Cardiac ventricle fibroblast (primary cell): ENCODE measurements at places on chromosomes 4 and X. TPM values are rescaled to one million over a fixed set of nuclear protein-coding genes. Genes with fewer than 3 reads are reported as not detected.

The ATP2B3 gene
- total RNA-seq: not detected in 2 replicates

The RAB9B gene
- 0.83 and 1.7 TPM in 2 replicates for total RNA-seq

The SHROOM4 gene
- 2.5 and 3.2 TPM in 2 replicates for total RNA-seq

The DGKK gene
- not detected in 2 replicates for total RNA-seq

The STATH gene
- not detected in 2 replicates for total RNA-seq

The RASGEF1B gene
- total RNA-seq: 1.7 and 2.1 TPM in 2 replicates

The OTUD6A gene
- total RNA-seq: not detected in 2 replicates

The IL13RA1 gene
- total RNA-seq: 46.7 and 52.0 TPM in 2 replicates
